Stimulated activated CD8-positive, alpha-beta memory T cell treated with anti-CD3 and anti-CD28 coated beads, Interleukin-7, amount 100 ng/mL, for 1 hour (primary cell): ENCODE measurements at places on chromosomes 2 and 18.

DNA sequence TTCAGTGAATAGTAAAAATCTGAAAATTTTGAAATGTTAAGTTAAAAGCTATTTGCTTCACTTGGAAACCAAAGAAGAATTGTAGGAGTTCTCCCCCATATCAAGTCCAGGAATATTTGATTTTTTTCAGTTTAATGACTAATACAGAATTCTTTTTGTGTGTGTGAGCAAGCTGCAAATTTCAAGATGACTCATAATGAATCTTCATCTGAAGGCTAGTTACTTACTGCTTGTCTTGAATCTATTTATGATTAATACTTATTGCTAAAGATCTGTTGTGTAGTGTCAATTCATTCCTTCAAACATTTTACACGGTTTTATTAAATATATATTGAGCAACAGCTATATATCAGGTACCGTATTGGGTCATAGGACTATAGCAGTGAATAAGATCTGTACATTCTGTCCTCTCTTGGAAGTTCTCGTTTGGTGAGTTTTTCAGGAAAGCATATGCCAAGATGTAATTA, 47.8 kb upstream of the CAVIN2 start:
- DNase-seq = no peak

- DNase-seq = no peak
Measured at GRCh38 chr2:230787101-230787500, 74.5 kb downstream of the CAB39 start.

- DNase-seq = no peak
Measured at GRCh38 chr18:77052983-77053309, 79.6 kb downstream of the MBP start.

DNA sequence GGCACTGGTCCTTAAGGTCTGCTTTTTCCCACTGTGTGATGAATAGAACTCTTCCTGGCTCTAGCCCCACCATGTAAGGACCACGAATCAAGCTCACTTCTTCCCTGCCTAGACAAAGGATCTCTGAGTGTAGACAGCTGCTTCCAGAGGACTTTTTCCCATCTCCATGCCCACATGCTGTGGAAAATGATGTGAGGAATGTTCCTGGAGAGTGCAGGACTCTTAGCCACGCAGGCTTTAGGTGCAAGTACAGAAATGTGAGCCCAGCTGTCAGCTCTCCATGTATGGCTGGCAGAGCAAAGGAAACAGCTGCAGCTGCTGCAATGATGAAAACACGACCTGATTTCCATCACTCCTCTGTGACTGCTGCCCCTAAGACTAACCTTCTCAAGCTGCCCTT, 35.5 kb downstream of the NXPH2 start:
- no peak for DNase-seq

- no peak for DNase-seq
Measured at GRCh38 chr2:43417300-43417699, 178.5 kb downstream of the THADA start.

DNA sequence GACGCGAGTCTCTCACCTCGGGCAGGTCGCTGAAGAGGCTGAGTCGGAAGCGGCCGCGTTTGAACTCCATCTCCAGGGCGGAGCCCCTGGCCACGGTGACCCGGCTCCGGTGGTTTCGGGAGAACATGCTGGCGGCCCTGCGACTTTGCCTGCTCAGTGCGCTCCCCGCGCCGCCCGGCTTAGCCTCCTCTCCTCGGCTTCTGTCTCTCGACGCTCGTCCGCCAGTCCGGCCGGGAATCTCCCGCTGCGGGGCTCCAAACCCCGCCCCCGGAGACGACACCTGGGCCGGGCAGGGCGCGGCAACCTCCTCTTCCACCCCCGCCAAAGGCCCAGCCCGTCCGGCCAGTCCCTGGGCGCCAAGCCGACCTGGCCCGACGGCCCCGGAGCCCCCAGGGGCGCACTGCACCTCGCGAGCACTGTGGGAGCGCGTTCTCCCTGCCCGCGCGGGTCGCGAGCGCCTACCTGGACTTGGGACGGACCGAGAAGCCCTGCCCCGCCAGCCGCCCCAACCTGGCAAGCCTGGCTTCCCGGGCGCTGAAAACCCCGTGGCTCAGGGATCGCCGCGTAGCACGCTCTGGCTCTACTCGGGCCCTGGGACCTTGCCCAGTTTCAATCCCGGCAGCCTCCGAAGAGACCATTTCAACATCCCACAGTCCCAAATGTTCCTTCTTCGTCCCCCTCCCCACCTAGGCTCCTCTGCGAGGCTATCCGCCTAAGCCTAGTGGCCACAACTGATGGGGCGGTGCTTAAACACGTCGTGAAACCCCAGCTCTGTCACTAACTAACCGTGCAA, at the start of gene RTKN:
TSS of gene RTKN (minus strand) at position 248 of the 793 bp plus-strand sequence. CDS start at position 127, 121 bp downstream.
- DNase-seq = no peak

- no peak for DNase-seq
Measured at GRCh38 chr2:221850076-221850475, 278.0 kb upstream of the EPHA4 start.

DNA sequence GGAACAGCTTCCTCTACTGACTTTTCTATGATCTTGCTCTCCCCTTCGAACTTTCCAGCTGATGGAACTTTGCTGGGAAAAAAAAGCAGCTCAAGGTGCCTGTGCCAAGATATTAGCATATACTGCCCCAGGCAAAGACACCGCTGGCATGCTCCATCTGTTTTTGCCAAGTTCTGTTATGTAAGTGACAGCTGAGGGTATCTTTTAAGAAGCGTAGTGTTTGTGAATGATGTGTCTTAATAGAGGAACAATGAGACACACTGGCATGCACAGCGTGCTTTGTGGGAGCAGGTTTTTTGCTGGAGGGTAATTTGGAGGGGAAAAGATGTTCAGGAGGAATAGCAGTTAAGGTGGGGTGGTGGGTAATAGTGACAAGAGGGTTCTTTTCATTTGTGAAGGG, 47.8 kb downstream of the SLC4A3 start:
- DNase-seq = no peak

- DNase-seq = no peak
Measured at GRCh38 chr18:74110149-74110548, 37.5 kb downstream of the FBXO15 start.

DNA sequence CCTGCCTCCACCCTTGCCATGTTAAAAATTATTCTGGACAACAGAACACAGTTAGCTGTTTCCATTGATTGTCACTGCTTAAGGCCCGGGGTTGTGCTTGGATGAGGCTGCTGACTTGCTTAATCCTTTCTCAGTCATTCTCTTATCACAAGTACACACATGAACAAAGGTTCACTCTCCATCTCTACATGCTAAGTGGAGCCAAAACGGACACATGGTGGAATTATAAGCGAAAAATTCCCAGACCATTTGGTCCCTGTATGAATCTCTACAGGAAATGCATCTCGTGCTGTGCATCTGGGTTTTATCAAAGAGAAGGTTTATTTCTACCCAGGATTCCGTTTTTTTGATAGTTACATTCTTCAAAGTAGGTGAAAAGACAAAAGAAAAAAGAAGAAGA, 177.5 kb upstream of the ETAA1 start:
- no peak for DNase-seq

DNA sequence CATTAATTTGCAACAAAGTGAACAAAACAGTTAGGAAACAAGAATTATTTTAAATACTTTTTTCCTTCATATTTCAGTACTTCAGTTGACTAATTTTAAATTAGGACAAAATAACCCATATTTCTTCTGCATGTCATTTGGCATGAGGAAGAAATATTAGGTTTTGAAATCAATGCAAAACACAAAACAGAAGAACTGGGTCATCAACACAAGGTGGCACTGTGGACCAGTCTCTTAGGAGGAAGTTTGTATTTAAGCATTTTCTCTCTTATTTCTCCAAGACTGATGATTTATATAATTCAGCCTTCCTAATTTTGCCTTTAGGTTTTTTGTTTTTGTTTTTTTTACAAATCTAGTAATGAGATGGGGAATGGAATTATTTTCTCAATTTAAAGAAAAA, 352.8 kb upstream of the KCNH7 start:
- no peak for DNase-seq

DNA sequence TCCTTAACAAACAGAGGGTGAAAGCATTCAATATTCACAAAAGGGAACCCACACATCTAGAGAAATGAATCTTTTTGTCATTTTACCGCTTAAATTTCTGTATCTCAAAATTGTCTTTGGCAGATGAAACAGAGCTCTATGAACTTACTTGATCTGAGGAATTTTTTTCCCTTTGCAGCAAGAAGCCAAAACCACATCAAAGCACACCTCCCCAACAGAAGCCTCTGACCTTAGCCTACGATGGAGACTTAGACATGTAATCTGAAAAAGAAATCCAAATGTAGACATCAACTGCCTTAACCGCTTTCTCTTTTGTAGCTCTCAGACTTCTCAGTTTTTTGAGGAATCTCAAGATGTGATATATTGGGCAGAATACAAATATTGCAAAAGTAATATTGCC, 287.9 kb upstream of the HNMT start:
- no peak for DNase-seq

GRCh38 chr18:79509536-79509930, 113.8 kb downstream of the NFATC1 start:
- DNase-seq = no peak

- DNase-seq = no peak
Measured at GRCh38 chr2:110755491-110756078, 23.2 kb downstream of the ACOXL start.

GRCh38 chr2:202172439-202173211, 65.8 kb downstream of the SUMO1 start:
- DNase-seq = no peak

- DNase-seq = no peak
Measured at GRCh38 chr2:63064197-63064596, 13.6 kb downstream of the OTX1 start.

- DNase-seq = no peak
Measured at GRCh38 chr2:191151331-191151730, 537 bp upstream of the STAT4 start.

- no peak for DNase-seq
Measured at GRCh38 chr2:104749856-104750460, 104.0 kb upstream of the POU3F3 start.

DNA sequence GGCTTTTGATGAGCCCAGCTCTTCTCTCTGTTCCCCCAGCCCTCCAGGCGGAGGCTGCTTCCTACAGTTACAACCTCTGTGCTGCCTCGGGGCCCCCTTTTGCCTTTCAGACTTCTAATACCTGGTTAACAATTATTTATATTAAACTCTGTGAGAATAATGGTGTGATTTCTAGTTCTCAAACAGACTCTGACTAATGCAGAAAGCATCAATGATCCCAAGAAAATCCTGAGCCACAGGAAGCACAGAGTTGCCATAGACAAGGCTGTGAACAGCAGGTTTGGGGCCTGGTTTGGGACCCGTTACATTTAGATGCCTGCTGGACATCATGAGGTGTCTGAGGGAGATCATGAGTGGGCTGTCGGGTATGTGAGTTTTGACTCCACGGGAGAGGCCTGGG, 37.4 kb upstream of the MYO3B start:
- no peak for DNase-seq

- no peak for DNase-seq
Measured at GRCh38 chr2:46780801-46781445, 134.7 kb downstream of the MCFD2 start.

- no peak for DNase-seq
Measured at GRCh38 chr18:58865701-58866065, 1.0 kb downstream of the ZNF532 start.

DNA sequence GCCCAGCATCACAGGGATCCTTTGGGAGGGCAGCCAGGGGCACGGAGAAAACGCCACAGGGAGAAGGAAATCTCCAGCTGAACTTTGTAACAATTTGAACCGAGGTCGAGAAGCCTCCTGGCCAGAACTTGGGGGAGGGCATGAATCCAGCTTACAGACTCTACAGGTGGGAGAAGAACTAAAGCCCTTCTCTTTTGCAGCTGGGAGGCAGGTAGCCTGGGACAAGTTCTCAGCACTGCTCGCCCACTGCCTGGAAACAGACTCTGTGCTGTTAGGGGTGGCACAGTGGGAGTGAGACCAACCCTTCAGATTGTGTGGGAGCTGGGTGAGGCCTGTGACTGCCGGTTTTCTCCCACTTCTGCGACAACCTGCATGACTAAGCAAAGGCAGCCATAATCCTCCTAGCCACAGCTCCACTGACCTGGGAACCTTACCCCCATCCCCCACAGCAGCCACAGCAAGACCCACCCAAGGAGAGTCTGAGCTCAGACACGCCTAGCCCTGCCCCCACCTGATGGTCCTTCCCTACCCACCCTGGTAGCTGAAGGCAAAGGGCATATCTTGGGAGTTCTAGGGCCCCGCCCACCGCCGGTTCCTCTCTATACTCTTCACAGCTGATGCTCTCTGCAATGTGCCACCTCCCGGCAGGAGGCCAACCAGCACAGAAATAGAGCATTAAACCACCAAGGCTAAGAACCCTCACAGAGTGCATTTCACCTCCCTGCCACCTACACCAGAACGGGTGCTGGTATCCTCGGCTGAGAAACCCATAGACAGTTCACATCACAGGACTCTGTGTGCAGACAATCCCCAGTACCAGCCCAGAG, 136.0 kb upstream of the SIX2 start:
- no peak for DNase-seq

DNA sequence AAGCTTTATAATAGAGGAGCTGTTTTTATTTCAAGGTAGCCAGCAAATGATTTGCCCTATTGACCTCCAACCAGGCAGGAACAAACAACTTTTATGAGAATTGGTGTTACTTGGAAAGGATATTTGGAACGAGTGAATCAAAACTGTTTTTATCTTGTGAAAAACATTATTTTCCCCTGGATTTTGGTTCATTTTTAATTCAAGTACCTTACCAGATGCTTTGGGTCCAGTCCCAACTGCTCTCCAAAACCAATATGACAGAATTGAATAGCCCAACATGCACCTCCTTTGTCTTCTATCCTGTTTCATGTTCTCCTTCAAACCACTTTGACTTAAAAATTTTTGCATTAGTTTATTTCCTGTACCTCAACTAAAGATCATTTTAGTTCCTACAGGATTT, 178.6 kb upstream of the RBMS1 start:
- no peak for DNase-seq

DNA sequence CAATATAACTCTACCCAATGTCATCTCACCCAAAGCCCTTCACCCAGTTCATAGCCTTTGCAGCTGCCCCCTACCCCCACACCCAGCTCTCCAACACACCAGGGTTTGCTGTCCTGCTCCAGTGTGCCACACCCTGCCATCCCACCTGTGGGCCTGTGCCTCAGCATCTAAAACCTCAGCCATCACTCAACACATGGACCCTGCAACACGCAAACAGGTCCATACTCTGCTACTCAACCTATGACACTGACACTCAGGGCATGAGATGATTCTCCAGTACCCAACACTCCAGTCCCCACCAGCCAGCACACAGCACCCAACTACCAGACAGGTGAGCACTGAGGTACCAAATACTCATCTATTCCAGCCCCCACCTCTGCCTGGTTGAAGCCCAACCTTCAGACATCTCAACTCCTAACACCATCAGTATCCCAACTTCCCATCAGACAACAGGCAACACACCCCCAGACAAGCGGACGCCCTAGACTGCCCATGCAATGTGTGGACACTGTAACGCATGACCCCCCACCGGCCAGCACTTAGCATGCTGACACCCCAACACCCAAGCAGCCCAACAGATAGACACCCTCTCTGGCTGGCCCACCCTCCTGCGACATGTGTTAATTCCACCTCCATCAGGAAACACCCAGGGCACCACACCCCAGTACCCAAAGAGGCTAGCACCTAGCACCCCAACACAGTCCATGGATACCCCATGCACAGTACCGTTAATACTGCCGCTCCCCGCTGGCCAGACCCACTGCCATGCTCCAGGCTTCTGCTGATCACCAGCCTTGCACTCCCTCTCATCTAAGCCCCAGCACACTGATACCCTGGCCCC, 25.0 kb downstream of the ZAP70 start:
- DNase-seq = no peak
